ENCODE measurements at places on chromosomes 7 and 10.

- peak; percentile 9 for DNase-seq
These were observed 46.4 kb downstream of the TMEM168 start for GRCh38 chr7:112743811-112744210.

GRCh38 chr7:37414352-37414983, 34.2 kb downstream of the ELMO1 start:
- DNase-seq, result no peak

DNA sequence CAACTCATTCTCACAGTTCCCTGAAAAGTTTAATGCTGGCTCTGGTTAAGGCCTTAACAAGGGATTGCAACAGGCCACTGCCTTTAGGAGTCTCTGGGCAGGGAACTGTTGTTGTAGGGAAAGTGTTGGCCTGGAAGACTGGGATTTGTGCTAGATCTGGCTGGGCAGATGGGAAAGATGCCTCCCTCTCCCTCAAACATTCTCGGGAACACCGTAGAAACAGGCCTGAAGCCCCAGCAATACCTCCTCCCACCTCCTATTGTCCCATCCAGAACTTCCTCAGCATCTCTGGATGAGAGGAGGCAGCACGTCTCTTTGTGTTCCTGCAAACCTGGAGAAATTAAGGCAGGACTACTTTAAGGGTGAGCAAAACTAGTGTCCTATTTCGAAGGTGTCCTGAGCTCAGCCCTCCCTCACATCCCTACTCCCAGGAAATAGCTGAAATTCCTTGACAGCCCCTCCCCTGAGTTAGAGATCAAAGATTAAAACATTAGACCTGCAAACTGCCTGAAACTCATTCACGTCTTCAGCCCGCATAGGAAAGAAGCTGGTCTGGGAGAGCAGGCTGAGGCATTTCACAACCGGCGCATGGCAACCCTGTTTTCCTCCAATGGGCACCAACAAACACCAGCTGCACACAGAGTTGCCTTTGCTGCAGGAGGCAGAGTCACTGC, 10.9 kb upstream of the MAP3K8 start:
- DNase-seq, result no peak

GRCh38 chr10:22723343-22723779, 9.0 kb upstream of the PIP4K2A start:
- DNase-seq, result peak; percentile 80

DNA sequence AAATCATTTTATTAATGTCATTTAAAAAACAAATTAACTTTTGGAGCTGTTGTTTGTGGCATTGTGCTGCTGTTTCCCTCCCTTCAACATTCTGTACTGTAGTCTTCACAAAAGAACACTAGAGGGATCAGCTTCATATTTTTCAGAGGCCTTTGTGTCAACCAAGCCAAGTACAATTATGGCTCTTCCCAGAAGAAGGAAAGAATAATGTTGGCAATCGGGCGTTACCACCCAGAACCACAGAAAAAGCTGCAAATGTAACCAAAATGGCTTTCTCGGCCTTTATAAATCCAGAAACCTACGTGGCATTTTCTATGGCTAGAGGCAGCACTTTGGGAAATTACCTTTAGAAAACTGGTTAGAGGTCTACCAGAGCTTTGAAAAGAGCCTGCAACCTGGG, 98.8 kb upstream of the COL1A2 start:
- DNase-seq, result no peak

DNA sequence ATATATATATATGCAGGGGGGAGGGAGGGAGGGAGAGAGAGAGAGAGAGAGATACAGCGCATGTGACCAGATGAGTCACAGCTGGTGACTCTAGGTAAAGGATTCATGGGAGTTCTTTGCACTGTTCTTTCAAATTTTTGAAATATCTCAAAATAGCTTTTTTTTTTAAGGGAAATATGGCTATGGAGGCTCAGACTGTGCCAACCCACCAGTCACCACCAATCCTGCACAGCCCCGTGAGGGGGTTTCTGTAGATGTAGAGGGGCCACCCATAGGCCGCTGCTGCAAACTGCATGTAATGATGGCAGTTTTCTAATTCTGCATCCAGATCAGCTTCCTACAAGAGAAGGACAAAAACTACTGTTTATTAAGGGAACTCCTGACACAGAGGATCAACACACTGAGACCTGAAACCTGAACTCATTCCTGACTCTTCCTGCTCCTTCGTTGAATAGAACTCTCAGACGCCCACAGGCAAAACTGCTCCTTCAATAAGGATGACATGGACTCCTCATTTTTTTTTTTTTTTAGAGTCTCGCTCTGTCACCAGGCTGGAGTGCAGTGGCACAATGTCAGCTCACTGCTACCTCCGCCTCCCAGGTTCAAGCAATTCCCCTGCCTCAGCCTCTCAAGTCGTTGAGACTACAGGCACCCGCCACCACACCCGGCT, 17.3 kb downstream of the DAGLB start:
- no peak for DNase-seq

DNA sequence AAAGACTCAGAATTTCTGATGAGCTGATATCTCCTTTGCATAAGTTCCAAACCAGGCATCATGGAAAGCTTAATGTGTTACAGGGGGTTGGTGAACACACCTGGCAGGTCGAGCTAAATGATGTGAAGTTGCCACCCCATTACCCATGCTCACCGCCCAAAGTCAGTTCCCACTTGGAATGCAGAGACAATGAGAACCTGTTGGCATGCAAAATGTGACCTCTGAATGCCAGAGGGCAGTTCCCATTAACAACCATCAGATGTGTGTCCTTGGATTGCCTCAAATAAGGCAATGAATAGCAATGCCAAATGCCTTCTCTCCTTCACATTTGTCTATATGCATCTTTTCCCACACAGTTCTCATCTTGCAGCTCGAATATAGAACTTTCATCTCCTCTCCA, 190.7 kb downstream of the CDCA7L start:
- DNase-seq, result no peak

- DNase-seq, result no peak
These were observed 69.4 kb downstream of the RNF133 start for GRCh38 chr7:122629412-122629953.

GRCh38 chr7:1540776-1541271, 10.3 kb downstream of the MAFK start:
- no peak for DNase-seq
